Lung (tissue), 17 donors: ENCODE measurements at places on chromosomes 1 and 21.

GRCh38 chr1:46410156-46411009, 16.3 kb downstream of the FAAH start:
- no peak overlapping the region for H3K4me3 ChIP-seq
- H3K27me3 ChIP-seq, result no peaks in the 10 kb centered on the region
- no peak for DNase-seq
- no peaks in the 10 kb centered on the region for H3K4me1 ChIP-seq
- no peak overlapping the region for H3K27ac ChIP-seq

GRCh38 chr1:54325284-54325683, 80.9 kb downstream of the SSBP3 start:
- no peaks in the 10 kb centered on the region for H3K27me3 ChIP-seq
- H3K36me3 ChIP-seq, result peaks cover 5% of the 10 kb centered on the region
- H3K4me1 ChIP-seq, result peaks cover 69% of the 10 kb centered on the region
- no peak for DNase-seq
- no peak overlapping the region for H3K27ac ChIP-seq

- no peaks in the 10 kb centered on the region for H3K36me3 ChIP-seq
- H3K4me3 ChIP-seq, result no peak overlapping the region
- no peak for DNase-seq
Observed at GRCh38 chr1:199667089-199667488, 360.4 kb upstream of the NR5A2 start.

DNA sequence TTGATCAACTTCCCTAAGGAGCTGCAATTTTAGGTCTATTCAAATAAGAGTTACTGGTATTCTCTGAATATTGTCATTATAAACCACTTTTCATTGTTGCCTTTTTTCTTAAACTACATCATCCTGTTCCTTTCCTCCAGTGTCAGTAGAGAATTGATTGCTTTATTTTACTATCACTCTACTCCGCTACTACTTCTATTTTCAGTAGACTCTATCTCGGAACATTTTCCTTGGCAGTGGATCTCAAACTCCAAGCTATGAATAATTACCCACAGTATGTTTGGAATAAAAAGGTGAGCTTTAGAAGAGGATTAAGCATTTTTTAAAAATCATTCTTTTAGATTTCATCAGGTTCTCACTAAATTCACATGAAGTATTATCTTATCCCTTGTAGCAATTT, 224.9 kb downstream of the GREM2 start:
- DNase-seq, result no peak
- H3K4me3 ChIP-seq, result no peak overlapping the region
- H3K27me3 ChIP-seq, result no peaks in the 10 kb centered on the region
- no peak overlapping the region for H3K27ac ChIP-seq
- H3K4me1 ChIP-seq, result no peaks in the 10 kb centered on the region

DNA sequence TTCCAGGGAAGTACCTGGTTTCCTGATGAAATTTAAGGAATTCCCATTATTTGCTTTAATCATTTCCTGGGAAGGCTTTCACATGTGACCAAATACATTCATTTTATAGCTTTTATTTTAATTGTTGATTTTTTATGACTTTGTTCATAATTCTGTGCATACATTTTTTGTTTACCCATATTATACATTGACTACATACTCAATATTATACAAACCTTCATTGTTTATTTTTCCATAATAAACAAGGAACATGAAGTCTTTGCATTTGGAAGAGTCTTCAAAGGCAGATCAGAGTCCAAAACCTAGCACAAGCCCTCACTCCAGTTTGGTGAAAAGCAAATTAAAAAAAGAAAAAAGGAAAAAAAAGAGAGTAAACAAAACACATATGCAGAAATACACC, 218.3 kb upstream of the NRIP1 start:
- H3K36me3 ChIP-seq, result no peaks in the 10 kb centered on the region
- no peak overlapping the region for H3K27ac ChIP-seq
- no peaks in the 10 kb centered on the region for H3K27me3 ChIP-seq
- DNase-seq, result no peak

DNA sequence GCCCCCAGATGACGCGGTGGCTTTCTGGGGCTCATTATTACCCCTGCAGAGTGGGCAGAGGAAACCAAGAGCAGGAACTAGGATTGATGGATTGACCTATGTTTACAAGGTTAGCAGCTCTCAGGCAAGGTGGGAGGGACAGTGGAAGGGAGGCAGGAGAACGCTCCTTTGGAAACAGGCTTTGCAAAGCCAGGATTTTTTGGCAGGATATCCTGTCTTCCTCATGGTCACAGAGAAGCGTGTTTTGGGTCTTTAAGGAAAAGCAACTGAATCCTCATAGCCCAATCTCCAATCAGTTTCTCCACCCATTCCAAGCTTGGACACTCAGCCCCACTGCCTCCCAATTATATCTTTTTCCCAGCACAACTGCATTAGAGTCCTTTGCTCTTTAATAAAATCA, 105.6 kb upstream of the SOD1 start:
- no peaks in the 10 kb centered on the region for H3K27me3 ChIP-seq
- no peaks in the 10 kb centered on the region for H3K36me3 ChIP-seq
- DNase-seq, result no peak
- no peak overlapping the region for H3K4me3 ChIP-seq
- no peak overlapping the region for H3K27ac ChIP-seq
